H1 (cell line): ENCODE measurements at places on chromosomes 11 and 22.

- no peak for DNase-seq
Observed at GRCh38 chr11:89436071-89436470, 55.1 kb downstream of the NOX4 start.

GRCh38 chr22:25406510-25407210 is 157.8 kb upstream of the GRK3 start:
- DNase-seq = no peak

GRCh38 chr11:2092464-2092910 is 46.7 kb downstream of the IGF2 start:
- no peak for DNase-seq

DNA sequence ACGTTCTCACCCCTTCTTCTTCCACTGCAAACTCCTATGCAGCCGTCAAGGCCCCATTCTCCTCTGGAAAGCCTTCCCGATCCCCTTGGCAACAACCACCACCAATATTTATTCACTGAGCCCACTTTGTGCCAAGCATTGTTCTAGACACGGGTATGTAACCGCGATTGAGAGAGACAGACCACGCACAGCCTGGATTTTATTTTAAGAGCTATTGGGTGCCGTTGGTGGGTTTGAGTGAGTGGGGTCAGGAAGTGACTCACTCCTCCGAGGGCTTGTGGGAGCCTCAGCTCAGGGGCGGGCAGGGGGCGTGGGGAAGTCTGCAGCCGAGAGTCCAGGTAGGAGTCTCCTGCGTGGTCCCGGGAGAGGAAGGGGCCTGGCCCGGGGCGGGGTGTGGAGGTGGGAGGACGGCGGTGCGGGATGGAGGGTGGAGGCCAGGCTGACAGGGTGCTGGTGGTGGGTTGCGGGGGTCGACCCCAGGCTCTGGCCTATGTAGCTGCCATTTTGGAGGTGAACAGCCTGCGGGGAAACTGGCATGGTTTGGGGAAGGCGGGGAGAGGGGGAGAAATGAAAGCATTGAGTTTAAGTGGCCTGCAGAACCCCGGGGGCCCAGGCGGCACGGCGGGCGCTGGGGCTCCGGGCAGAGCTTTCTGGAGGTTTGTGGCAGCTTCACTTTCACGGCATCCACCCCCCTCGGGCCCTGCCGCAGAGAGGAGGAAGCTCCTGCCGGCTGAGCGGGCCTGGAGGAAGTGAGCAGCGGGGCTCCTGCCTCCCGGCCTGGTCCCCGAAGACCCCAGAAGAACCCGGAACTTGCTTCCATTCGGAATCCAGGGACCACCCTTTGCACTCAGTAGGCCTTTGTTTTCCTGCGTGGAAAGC is 547 bp downstream of the PARVG start:
- DNase-seq = no peak

DNA sequence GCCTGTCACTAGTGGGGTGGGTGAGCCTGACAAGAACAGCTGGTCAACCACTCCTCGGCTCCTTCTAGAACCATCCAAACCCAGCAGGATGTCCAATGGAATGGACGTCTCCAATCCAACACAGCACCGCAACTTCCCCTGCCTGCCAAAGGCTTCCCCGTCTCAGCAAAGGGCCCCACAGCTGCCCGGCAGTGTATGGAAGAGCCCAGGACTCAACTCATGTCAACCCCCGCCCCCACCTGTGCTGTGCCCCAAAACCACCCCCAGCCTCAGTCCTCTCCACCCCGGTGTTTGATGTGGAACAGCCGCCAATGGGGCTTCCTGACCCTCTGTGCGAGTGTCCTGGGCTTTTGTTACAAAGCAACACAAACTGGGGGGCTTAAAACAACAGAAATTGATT is 223.8 kb downstream of the CTTN start:
- DNase-seq = no peak
